ENCODE measurements at places on chromosomes 1 and 21.
A peak's percentile ranks its signal among the peaks of the same experiment; 100 is the strongest.

DNA sequence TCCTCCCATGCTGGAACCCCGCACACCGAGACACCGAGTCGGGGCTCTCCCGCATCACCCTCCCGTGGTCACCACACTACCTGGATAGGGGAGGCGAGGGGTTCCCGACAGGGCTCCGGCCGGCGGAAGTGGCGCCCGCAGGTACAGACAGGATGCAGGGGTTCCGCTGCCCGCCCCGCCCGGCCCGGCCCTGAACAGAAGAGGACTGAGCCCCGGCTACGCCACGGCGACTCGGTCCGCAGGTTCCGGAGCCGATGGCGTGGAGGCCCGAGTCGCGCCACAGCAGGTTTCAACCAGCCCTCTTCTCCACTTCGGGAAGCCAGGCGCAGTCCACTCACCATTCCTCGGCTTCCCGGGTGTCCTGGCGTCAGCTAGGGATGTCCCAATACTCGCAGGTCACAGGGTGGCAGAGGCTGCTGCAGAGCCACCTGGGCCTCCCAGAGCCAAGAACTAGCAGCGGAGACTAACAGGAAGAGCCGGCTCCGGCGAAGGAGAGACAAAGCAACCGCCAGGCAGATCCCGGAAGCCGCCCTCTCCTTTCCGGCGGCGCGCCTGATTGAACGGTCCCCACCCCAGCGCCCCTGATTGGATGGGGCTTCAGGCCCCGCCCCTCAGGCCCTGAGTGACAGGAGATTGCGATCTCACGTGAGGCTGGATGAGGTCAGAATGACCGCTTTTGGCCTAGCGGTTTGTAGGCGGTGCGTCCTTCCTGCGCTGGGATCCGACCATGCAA, at the start of gene ZNF669:
Gene ZNF669, minus strand, starts transcription at position 498 of the 733 bp plus-strand sequence. Its CDS starts 157 bp downstream, at position 341.
- DNase-seq, result peak; percentile 94

GRCh38 chr1:51712590-51712989, 95.7 kb downstream of the OSBPL9 start:
- no peak for DNase-seq

GRCh38 chr1:32208469-32208868, 420 bp upstream of the DCDC2B start:
- no peak for DNase-seq

GRCh38 chr1:48552420-48552819, 80.4 kb upstream of the SPATA6 start:
- DNase-seq, result no peak

- DNase-seq, result no peak
These were observed 274.4 kb downstream of the RPS6KC1 start for GRCh38 chr1:213325482-213325881.

DNA sequence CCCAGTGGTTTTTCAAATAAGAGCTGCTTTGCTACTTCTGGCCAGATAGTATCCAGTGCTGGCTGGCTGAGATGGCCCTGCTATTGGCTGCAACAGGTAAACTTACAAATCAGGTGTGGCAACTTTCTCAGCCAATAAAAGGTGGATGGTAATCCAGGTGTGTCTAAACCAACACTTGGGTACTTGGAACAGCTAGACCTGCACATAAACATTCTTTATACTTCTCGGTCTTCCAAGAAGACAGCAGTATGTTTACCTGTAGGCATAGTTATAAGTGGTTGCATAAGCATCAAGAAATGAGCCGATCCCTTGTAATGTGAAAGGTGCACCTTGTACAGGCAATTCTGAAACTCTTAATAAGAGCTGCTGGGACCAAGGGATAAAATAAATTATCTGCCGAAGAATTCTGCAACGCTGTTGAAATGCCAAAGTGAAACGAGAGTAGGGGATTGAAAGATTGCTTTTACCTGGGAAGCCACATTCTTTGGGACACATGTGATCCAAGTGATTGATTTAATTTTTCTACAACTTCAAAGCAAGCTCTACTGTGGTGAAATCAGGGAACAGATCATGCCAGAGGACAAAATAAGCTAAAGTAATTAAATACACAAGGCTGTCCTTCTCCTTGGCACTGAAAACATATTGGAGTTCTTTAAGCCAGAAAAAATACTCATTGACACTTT, at the start of gene CLDN8:
Gene CLDN8, minus strand, starts transcription at position 57 of the 683 bp plus-strand sequence. CDS start 172 bp downstream, outside the sequence.
- no peak for DNase-seq

DNA sequence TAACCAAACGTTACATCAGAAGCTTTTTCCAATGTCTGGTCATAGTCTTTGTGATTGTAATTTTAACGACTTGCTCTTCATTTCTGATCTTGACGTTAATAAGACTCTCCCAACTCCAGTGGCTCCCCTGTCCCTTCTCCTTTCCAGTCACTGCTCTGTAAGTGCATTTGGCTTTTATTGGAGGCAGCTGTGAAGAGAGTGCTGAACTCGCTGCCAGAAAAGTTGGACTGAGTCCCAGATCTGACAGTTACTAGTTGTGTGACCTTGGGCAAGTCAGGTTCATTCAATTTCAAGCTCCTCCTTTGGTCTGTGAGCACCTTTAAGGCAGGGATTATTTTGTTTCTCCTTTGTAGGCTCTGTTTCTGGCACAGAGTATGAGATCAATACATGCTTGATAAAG, 109.6 kb upstream of the TSPAN2 start:
- DNase-seq, result no peak

DNA sequence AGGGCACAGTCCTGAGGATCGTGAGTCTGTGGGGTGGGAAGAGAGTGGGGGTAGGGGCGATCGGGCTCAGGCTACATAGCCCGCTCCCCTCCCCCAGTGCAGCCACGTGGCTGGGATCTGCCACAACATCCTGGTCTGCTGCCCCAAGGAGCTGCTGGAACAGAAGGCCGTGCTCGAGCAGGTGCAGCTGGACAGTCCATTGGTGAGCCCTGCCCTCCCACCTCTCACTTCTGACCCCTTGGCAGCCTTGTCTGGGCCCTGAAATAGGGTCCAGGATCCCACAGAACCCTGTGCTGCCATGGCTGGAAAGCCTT, 5.0 kb downstream of the CNKSR1 start:
- no peak for DNase-seq

- DNase-seq, result no peak
These were observed 99.2 kb upstream of the TNR start for GRCh38 chr1:175842550-175842949.

- no peak for DNase-seq
These were observed 1.3 kb upstream of the ENAH start for GRCh38 chr1:225654277-225654597.
